ENCODE measurements at places on chromosomes 11 and 22. TPM values are rescaled to one million over a fixed set of nuclear protein-coding genes. Genes with fewer than 3 reads are reported as not detected.
A peak's percentile ranks its signal among the peaks of the same experiment; 100 is the strongest.

The MPZL3 gene
- 7.9 TPM for total RNA-seq

The XKR3 gene
- total RNA-seq = not detected

The PAAF1 gene
- 24.6 TPM for total RNA-seq

The COMT gene
- total RNA-seq = 202 TPM

The ATG2A gene
- 27.9 TPM for total RNA-seq

The KRTAP5-7 gene
- 5.8 TPM for total RNA-seq

DNA sequence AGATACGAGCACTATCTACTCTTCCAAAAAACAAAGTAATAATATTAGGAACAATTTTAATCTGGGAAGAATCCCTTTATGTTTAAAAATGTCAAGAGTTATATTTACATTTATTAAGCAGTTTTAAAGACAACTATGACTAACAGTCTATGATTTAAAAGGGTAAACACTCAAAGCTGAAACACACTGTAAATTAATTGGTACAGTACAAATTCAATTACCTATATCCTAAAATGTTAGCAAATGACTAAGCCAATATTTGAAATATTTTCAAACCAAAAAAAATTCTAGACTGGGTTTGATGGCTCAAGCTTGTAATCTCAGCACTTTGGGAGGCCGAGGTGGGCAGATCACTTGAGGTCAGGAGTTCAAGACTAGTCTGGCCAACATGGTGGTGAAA is 36.0 kb upstream of the CHRNA10 start:
- no peak for DNase-seq

- no peak for DNase-seq
Measured at GRCh38 chr11:62046568-62047100, 77.2 kb upstream of the INCENP start.

The SLC22A12 gene
- total RNA-seq = not detected

The MRPL48 gene
- 39.4 TPM for total RNA-seq

The SCGB1D2 gene
- total RNA-seq = not detected

The CSNK1E gene
- total RNA-seq = 173 TPM

- DNase-seq = peak; percentile 34
Measured at GRCh38 chr22:48749555-48750227, 1078.0 kb downstream of the BRD1 start.

GRCh38 chr11:120539667-120540369 is 28.3 kb downstream of the GRIK4 start:
- DNase-seq = no peak

The MS4A2 gene
- 3.0 TPM for total RNA-seq

GRCh38 chr11:111362887-111363411 is 16.1 kb downstream of the POU2AF1 start:
- DNase-seq = no peak

The BTBD18 gene
- not detected for total RNA-seq

The SIK2 gene
- 20.7 TPM for total RNA-seq

- DNase-seq = no peak
Measured at GRCh38 chr11:5004424-5005274, 10.0 kb downstream of the OR51L1 start.

DNA sequence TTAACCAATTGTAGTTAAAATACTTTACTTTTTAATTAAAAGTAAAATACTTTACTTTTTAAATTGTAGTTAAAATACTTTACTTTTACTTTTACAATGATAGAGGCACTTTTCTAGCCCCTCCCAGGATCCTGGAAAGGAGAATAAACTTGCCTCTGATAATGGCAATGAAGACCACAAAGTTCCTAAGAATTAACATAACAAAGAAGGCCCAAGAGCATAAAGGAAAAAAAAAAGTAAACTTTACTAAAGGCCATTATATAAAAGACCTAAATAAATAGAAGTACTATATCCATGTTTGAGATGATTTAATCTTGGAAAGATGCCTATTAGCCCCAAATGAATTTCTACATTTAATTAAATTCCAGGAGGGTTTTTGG is 129.1 kb upstream of the THY1 start:
- DNase-seq = no peak

DNA sequence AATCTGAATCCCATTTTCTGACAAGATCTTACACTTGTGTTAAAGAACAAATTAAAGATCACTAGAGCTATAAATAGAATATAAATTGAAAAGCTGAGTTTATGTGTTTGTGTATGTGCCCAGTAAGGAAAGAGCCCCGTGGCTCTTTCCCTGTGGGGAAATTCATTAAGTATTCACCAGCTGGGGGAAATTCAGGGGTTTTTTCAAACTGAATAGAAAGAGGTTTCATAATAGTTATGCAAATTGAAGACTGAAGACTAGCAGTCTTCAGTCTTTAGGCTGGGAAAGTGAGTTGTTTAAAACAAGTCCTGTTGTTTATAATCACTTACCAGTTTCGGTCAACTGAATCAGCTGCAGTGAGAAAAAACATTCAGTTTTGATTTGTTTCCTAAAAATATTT is 11.3 kb upstream of the MS4A7 start:
- DNase-seq = no peak

DNA sequence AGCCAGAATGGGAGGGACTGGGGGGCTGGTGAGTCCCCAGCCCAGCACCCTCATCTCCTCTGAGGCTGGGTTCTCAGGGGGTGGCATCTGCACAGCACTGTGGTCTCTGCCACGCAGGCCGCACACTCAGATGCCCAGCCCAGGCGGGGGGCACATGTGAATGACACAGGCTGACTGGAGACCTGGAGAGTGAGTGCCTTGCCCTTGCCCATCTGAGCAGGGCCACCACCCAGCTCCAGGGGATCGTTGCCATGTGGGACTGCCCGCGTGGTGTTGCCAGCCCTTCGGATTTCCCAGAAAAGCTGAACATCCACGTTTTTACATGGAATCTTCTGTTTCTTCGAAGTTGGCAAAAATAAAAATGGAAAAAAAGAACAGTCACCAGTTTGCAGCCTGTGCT is 18.9 kb downstream of the PRDM11 start:
- DNase-seq = no peak

The PRODH gene
- total RNA-seq = 12.4 TPM

DNA sequence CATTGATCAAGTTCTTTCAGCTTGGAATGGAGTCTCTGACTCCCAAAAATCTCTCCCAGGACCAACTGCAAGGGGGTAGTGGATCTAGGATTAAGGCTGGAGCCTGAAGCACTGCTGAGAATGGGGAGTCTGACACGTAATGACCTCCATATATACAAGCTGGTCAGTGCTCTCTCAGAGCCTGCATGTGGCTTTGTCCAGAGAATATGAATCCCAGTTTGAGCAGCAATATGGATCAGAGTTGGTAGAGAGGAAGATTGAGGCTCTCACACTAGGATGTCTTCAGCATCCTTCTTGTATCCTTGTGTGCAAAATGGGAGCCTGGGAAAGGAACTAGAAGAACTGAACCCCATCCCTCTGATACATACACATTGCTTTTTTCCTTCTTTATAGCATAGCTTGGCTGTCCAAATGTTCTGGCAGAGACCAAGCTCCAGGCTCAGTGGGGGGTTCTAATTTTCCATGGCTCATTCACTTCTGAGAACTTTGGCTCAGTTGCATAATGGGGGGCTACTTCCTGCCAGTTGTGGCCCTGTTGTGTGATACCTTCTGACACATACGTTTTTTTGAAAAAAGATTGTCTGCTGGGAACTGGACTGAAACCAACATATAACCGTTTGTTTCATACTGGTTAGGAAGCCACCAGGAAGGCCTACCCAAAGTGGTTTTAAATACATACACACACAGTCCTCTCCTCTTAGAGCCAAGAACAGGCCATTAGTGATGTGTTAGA is 138.2 kb downstream of the ETS1 start:
- DNase-seq = no peak

The MRGPRX3 gene
- total RNA-seq = not detected

The PNPLA3 gene
- total RNA-seq = 0.75 TPM

Data from ureter (tissue), 1 donor.